ENCODE measurements at places on chromosomes 6 and 20.

GRCh38 chr6:165117806-165118205, 191.6 kb downstream of the C6orf118 start:
- DNase-seq: no peak

GRCh38 chr6:20789162-20789561, 254.9 kb downstream of the CDKAL1 start:
- peak; percentile 11 for DNase-seq

DNA sequence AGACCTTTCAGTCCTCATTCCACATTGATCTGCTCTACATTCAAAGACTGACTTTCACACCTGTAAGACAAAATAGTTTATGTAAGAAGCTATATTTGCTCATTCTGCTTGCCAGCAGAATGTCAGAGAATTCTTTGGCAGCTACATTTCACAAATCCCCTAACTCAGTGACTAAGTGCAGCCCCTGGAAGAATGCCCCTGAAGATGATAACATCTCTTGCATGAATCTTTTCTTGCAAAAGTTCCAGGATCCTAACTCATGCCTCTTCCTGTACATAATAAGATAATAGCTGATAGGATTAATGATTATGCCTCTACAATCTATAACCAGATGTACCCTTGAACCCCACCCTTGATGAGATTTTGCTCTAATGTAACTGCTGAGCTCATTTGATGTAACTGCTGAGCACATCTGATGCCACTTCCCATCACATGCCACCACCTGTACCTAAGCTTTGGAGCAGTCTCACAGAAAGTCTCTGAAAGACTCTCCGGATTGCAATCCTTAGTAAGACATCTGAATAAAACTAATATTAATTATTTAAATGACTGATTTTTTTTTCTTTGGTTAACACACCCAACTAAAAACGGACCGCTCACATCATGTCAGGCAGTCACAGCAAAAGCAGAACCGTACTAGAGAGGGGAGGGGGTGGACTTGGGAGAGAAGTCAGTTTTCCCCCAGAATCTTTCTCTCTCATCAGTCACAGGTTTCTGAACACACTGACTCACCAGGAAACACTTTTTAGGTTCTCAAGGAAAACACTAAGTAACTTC, 684 bp upstream of the DNAH8 start:
- DNase-seq: no peak

DNA sequence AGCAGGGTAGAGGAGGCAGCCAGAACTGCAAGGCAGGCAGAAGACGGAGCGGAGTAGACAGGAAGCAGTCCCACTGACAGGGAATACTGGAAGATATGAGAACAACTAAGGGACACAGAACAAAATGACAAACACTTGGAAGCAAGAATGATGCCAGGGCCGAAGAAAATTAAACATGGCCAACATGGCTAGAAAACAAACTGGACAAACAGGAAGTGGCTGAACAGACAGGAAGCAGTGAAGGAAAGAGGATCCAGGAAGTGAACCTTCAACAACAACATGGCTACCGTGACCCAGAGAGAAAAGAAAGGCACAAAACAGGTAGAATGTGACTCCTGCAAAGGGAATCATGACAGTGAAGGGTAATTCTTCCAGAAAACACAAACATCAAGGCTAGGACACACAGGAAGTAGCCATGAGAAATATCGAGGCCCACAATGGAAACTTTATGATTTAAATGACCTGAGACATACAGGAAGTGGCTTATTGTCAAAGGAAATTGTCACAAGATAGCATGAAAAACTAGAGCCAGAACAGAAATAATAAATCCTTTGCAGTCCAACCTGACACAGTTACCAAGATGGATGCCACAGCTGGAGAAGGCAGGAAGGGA, 9.1 kb downstream of the COL11A2 start:
- no peak for DNase-seq
